Thoracic aorta (tissue), 2 donors: ENCODE measurements at places on chromosomes 1 and 21. TPM values are rescaled to one million over a fixed set of nuclear protein-coding genes. Genes with fewer than 3 reads are reported as not detected.

The IFI44L gene
- 18.7 TPM for total RNA-seq

The ENAH gene
- total RNA-seq: 119 TPM

GRCh38 chr1:43772978-43773377, 65.6 kb downstream of the ST3GAL3 start:
- no peak for DNase-seq

GRCh38 chr1:203512848-203513584, 19.1 kb downstream of the OPTC start:
- peak; percentile 41 for DNase-seq

GRCh38 chr1:39671793-39672550, at the start of gene NT5C1A:
Gene NT5C1A (minus strand): TSS chr1:39672107. CDS start chr1:39672038, 69 bp downstream.
- no peak for DNase-seq

DNA sequence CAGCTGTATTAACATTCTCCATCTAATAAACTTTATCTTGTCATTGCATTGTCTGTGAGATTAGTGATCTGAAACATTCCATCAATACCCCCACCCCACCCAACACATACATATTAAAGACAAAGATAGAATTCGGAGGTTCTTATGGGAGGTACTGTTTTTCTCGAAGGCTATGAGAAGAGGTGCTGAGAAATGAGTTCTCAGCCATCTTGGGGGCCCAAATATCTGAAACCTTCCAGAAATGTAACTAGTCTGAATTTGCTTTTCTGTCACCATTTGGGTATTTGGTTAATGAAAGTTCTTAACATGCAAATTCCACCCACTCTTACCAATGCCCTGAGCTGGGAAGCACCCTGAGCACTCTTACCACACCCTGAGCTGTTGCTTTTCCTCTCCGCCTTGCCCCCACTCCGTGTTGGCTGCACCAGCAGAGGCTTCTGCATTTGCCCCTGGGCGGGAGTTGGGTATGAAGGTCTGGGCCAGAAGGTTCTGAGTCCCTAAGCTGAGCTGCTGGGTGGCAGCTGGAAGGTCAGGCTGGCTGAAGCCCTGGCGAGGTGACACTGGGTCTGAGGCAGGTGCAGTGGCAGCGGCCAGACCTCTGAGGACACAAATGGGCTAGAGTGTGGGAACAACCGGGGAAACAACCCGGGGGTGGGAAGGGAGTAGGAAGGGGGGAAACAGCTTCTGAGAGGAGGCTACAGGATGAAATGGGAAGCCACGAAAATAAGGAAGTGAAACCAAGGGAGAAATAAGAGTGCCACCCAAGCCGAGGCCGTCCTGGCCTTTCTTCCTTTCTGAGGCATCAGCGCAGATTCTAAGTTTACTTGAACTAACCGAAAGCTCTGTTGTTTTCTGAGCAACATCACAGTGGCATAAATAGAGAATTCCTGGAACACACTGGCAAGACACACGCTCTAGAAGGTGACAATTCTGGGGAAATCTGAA, 26.3 kb upstream of the IER5 start:
- DNase-seq: no peak
